ENCODE measurements at places on chromosomes 5 and 9.

DNA sequence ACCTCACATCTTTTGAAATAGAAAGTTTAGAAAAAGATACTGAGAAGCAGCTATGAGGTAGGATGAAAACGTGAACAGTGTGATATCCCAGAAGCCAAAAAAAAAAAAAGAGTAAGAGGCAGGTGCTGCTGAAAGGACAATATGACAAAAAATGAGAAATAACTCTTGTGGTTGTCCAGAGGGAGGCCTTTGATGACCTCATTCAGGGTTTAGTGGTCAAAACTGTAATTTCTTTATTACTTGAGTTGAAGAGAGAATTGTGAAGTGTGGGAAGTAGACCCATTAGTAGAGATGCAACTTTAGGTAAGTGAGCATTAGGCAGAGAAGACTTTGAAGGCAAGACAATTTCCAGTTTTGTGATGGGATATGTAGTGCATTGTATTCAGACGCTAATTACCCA lies 1306.3 kb upstream of the ACO1 start:
- DNase-seq = no peak

DNA sequence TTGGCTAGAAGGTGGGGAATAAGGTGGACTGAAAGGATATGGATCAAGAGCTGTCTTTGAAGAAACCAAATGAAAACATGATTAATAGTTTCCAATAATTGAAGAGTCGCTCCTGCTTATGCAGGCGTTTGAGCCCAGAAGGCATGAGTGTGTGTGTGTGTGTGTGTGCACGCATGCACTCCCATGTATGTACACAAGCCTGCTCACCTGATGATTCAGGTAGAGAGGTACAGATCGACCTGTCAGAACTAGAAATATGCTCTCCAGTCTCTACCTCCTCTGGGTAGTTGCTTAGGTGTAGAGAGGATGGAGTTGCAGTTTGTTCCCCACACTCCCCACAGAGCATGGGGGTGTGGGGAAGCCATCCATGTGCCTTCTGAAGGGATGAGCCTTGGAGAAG lies 1.1 kb upstream of the FGF1 start:
- no peak for DNase-seq

DNA sequence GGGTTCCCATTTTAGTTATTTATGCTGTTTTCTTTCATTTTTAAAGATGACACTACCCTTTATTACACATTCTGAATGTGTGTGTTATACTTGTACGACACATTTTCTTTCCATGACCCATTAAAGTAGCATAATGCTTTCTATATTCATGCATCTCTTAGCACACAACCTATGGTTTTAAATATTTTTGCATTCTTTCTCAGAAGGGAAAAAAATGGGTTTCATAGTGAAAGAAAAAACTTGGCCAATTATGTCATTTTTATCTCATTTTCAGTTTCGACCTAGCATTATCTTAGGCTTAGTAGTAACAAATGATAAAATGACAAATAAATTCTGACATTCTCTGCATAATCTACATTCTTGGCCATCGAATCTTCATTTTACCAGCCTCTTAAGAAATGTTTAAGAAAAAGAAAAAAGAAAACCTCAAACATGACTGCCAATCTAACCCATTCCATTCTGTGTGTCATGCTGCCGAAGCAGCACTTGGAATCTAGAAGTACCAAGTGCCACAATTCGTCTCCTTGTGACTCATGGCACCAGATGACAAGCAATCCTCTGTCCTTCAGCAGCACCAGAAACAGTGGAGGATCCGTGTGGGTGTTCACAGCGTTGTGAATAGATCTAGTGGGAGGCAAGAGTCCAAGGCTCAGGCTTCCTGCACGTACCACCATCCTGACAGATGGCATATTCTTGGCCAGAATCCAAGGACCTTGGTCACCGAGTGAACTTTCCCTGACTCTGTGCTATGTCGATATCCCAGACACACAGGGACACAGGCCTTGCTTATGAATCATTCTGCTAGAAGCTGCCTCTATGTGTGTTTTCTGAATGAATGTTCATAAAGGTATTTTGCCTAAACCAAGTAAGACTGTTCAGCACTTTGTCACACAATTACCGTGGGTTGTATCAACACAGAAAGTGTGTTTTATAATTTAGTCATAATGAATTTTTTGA lies 502.7 kb downstream of the NR2F1-AS1 start:
- DNase-seq = no peak

- no peak for DNase-seq
These were observed 93.1 kb downstream of the MED27 start for GRCh38 chr9:131986576-131986975.
